ENCODE measurements at places on chromosomes 7 and 10.
A peak's percentile ranks its signal among the peaks of the same experiment; 100 is the strongest.

DNA sequence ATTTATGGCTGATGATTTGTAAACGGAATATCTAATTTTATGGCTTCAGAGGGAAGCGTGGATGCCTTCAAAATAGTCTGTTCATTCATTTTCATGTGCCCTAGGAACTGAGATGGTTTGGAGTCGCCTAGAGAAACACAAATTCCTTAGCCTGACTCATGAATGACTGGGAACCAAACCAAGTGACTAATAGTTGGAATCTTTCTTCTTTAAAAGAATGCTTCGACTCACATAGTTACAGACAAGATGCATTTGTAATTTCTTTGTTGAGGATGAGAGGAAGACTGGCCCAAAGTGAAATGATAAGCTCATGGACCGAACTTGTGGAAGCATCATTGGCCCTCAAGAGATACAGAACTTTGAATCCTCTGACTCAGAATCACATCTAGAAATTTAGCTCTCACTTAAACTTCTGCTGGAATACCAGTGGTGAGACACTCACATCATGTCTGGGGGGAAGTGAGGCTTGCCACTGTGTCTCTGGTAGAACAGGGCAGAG, 1107.2 kb downstream of the NRG3 start:
- DNase-seq = no peak

DNA sequence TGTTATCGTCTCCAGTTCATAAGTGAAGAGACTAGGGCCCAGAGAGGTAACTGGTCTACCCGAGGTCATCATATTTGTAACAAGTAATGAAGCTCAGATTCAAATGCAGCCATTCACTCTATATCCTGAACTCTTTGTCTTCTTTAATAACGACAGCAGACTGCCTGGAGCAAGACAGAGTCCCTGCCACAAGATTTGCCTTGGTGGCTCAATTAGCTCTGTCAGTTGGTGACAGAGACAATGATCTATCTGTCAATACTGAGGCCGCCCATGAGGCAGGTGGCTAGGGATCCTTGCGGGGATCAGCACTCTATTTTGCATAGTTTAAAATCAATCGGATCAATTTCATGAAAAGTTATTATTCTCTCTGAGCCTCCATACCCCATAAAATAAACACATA, 43.9 kb downstream of the SH3PXD2A start:
- DNase-seq = no peak

DNA sequence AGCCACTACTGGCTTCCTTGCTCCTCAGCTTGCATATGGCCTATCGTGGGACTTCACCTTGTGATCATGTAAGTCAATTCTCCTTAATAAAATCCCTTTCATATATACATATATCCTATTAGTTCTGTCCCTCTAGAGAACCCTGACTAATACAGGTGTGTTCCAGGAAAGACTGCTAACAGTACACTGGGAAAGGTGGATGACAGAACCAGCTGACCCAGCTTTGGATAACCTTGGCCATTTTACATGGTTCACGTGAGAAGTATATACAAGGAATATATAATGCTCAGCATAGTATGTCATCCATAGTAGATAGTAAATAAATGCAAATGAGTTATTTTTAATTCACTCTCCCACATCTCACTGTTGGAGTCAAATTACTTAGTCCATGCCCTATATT, 1003.5 kb downstream of the SORCS3 start:
- DNase-seq = no peak

GRCh38 chr10:71243756-71244395, 31.5 kb downstream of the UNC5B start:
- no peak for DNase-seq

DNA sequence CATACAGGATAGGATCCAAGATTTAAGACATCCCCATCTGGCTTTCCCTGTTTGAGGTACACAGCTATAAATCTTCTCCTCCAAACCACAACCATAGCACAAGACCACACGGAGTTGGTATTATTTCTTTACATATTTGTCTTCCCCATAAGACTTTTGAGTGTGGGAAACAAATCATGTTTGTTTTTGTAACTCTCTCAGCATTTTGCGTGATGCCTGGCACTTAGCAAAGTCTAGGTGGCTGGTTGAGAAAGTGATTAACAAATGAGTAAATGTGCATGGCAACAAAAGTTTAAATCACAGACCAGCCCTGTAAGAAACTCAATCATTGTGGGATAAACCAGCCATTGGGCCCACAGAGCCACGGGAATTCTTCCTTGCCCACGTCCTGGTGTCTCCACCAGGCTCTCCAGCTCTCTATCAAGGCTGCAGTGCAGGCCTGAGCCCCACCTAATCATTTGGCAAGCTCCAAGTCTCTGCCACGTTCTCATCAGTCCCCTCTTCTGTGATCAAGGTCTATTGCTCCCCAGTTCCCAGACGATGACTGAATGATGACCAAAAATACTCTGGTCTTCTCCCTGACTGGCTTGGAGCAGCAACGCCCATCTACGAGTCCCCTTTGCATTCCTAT, 317.8 kb downstream of the TNS3 start:
- no peak for DNase-seq

- DNase-seq = peak; percentile 66
These were observed 15.8 kb upstream of the CAMK1D start for GRCh38 chr10:12333380-12334185.

DNA sequence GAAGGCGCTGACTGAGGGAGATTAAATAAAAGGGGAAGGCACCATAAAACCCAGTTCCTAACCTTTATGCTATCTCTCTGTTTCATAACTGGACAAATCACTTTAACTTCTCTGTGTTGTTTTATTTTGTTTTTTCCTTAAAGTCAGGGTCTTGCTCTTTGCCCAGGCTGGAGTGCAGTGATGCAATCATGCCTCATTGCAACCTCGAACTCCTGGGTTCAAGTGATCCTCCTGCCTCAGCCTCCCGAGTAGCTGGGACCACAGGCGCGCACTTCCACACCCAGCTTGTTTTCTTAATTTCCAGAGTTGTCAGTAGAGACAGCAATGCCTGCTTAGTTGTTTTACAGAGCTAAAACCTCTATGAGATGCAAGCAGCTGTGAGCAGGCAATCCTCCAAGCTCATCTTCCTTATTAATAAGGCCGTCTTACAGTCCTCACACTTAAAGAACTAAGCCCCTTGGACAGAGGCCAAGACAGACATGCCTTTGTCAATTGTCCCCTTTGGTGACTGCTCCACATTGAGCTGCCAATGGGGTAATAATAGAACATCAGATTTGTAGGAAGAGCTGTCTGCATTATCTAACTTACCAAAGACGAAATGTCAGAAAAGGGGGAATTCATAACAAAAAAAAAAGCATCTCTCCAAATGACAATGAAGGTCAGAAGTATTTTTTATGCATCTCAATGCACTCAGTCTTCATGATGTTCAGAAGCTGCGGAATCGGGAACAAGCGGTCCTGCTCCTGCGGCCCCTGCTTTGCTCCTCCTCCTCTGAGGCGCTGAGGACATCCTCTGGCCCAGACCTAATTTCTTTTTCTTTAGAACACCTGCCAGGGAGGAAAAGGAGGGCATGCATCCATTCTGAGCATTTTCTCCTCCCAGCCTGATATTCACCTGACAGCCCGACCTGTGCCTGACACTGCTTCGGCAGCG, 62.7 kb upstream of the RNF32 start:
- no peak for DNase-seq

- DNase-seq = no peak
These were observed 821.0 kb upstream of the IGFBP3 start for GRCh38 chr7:46741938-46742540.

- DNase-seq = no peak
These were observed 9.7 kb downstream of the ASB10 start for GRCh38 chr7:151177310-151177709.

DNA sequence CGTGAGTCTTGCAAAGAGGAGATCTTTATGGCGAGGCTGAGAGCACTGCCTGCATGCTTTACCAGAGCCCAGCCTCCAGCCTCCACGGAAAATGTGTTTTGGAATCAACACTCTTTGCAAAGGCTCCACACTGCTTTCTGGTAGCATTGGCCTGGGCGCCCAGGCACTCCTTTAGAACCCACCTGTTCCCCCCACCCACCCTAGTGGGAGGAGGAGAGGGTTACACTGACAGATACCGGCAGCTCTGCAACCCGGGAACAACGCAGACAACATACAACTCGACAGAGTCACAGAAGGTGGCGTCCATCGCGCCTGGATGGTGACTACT, 5.5 kb upstream of the MNX1 start:
- DNase-seq = no peak

DNA sequence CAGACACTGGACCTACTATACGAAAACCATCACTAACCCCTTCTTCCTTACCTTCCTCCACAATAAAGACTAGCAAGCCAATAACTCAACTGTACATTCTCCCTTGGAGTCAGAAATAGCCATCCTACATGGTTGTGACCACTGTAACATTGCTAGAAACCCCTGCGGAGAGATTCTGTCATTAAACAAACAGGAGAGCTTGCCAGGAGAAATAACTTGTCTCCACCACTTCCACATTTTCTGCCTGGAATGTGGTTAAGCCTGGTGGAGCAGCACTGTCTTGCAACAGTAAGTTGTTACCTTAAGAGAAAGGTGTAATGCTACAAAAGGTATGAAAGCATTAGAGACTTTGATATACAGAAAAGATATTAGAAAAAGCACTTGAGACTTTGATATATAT, 45.8 kb downstream of the THSD7A start:
- DNase-seq = peak; percentile 41

All from COR-L47 (cell line).